ENCODE measurements at places on chromosomes 3 and 15.
A peak's percentile ranks its signal among the peaks of the same experiment; 100 is the strongest.

GRCh38 chr3:11654166-11654565 lies 10.5 kb upstream of the VGLL4 start:
- DNase-seq, result no peak

- no peak for DNase-seq
Observed at GRCh38 chr3:44030687-44031305, 210.9 kb upstream of the TOPAZ1 start.

DNA sequence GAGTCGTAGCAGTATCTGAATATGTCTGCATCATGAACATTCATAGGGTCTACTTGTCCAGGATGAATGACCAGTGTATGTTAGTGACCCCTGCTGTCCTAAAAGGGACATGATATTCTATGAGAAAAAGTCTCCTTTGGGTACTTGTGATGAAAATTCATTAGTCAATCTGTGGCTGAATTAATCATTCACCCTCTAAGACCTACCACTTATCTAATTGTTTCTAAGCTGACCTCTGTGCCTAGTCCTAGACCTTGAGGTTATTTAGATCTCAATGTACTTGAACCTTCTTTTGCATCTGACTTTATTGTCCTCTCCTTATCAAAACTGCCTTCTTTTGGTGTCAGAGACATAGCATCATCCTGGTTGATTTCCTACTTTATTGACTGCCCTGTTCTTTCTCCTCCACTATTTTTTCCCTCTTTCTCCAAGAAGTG lies 799.3 kb downstream of the DIPK2A start:
- no peak for DNase-seq

DNA sequence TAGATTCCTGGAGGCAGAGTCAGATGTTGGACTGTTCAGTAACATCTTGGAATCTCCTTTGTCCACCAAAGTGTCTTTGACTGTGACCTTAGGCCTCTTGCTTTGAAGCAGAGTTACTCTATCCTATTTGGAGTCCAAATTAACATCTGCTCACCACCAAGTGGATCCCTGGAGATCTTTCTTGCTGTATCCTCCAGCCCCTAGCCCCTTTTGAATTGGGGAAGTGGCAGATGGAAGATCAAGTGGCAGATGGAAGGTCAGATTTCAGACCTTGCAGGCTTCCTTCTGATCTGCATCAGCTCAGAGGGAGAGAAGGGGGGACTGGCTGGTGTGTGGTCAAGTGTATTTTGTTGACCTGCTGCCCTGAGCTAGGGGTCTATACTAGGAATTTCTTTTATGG lies 125.0 kb upstream of the ROPN1 start:
- DNase-seq, result no peak

DNA sequence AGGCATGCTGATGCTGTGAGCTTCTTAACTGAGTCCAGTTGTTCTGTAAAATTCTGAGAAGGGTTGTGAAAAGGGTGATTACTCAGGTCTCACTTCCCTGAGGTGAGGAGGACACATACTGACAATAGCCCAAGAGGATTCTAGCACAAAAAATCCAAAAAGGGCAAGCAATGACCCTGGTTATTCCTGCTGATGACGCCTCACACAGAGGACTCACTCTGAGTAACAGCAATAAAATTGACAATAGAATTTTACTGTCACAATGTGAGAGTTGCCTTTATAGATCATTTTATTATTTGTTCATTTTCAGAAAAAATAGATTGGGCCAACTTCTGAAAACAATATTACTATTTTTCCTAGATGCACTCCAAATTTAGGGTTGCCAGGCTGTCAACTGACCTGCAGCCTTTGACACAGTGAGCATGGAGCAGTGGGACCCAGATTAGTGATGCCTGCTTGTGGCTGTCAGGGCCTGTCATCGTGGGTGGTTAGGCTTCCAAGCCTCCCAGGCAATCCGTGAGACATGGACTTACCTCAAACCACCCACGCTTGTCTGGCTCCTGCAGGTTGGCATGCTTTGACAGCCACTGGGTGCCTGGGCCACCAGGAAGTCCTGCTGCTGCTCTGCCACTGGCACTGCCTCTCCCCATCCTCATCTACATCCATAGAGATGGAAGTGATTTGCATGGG lies 396.0 kb upstream of the THBS1 start:
- no peak for DNase-seq

- peak; percentile 60 for DNase-seq
Observed at GRCh38 chr3:157159037-157159761, 748 bp downstream of the CCNL1 start.

DNA sequence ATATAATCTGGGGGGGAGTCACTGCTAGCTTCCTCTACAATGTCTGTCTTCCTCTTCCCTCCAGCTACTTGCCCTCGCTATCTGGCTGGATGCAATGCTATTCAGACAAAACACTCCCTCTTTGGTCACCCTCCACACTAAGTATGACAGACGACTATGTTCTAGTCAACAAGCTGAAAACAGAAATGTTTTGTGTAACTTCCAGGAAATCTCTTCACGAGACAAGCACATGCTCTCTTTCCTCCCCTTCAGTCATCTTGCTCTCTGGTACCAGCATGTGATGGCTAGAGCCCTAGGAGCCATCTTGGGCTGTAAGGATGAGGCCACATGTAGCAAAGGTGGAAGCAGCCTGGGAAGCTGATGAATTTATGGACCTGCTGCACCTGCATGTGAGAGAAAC lies 151.3 kb downstream of the ARRDC4 start:
- no peak for DNase-seq

GRCh38 chr3:12342151-12342550 lies 53.3 kb downstream of the PPARG start:
- DNase-seq, result no peak

- no peak for DNase-seq
Observed at GRCh38 chr3:156787926-156788663, 38.1 kb upstream of the LEKR1 start.

GRCh38 chr15:63233667-63234423 lies 43.6 kb upstream of the APH1B start:
- no peak for DNase-seq

DNA sequence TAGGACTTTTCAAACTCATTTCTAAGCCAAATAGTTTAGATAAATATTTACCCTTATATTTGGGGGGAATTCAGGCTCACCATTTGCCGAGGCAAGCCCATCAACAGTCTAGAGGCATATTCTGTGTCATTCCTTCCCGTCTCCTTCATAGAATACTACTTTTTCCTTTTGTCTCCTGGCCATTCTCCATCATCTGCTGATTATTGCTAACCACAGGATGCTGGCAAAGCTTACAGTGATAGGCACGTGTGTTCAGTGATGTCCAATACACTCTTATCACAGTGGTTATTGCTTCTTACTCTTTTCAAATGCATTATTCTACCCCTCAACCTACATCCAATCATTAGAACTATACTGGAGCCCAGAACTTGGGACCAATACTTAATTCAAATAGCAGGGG lies 130.6 kb upstream of the ZBED2 start:
- DNase-seq, result no peak

DNA sequence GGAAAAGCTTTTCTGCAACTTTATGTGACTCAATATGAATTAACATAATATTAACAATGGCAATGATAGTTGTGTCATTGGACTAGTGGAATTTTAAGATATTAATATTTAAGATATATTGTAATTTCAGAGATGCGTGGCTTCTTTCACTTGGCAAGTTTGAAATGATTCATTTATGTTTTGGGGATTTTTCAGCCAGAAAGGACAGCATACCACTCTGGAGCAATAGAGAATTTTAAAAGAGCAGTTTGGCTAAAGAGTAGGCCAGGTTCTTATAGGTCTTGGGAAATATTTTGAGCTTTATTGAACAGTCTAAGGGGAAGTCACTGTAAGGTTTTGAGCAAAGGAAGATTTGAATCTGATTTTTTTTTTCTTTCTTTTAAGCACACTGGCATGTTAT lies 16.5 kb downstream of the GMPS start:
- DNase-seq, result no peak

- DNase-seq, result no peak
Observed at GRCh38 chr3:156615592-156616173, 58.7 kb upstream of the TIPARP start.

GRCh38 chr3:72454441-72454840 lies 393.8 kb downstream of the SHQ1 start:
- no peak for DNase-seq

GRCh38 chr3:139263798-139264197 lies 80.0 kb upstream of the MRPS22 start:
- DNase-seq, result no peak

- no peak for DNase-seq
Observed at GRCh38 chr3:159635047-159635641, 353.5 kb upstream of the IL12A start.

- no peak for DNase-seq
Observed at GRCh38 chr15:42723068-42723467, 13.9 kb downstream of the CDAN1 start.

GRCh38 chr15:60908332-60908731 lies 320.8 kb downstream of the RORA start:
- DNase-seq, result no peak

DNA sequence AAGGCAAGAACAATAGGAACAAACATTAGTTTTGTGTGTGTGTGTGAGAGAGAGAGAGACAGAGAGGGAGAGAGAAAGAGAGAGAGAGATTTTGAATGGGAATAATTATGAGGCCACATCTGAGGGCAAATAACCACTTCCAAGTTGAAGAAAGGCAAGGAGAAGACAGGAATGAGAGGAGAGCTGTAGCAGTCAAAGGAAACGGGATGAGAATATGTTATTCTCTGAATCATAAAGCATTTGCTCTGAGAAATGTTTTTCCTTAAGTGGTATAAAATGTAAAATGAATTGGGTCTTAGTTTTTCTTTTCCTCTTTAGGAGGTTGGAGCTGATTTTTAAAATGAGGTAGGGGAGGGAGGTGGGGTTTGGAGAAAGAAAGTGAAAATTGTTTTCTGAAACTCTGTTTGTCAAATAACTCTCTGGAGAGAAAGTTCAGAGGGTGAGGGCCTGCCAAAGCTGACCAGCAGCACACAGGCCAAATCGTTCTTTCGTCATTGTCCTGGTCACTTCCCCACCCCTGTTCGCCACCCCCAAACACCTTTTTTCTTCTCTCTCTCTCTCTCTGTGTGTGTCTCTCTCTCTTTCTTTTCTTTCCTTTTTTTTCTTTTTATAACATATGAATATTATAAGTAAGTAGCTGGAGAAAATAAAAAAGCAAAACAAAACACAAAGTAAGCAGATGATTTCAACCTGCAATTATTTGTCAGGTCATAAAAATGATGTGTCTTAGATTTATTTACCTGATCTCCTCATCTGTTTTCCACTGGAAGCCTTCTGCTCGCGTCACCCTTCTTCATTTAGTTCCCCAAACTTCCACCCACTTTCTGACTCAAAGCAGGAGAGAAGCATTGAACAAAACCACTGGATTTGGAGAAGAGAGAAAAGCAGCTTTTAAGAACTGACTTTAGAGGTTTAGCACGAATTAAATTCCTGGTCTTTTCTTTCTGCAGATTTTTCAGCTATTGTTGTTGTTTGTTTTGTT lies 110.6 kb downstream of the LPP start:
- no peak for DNase-seq

DNA sequence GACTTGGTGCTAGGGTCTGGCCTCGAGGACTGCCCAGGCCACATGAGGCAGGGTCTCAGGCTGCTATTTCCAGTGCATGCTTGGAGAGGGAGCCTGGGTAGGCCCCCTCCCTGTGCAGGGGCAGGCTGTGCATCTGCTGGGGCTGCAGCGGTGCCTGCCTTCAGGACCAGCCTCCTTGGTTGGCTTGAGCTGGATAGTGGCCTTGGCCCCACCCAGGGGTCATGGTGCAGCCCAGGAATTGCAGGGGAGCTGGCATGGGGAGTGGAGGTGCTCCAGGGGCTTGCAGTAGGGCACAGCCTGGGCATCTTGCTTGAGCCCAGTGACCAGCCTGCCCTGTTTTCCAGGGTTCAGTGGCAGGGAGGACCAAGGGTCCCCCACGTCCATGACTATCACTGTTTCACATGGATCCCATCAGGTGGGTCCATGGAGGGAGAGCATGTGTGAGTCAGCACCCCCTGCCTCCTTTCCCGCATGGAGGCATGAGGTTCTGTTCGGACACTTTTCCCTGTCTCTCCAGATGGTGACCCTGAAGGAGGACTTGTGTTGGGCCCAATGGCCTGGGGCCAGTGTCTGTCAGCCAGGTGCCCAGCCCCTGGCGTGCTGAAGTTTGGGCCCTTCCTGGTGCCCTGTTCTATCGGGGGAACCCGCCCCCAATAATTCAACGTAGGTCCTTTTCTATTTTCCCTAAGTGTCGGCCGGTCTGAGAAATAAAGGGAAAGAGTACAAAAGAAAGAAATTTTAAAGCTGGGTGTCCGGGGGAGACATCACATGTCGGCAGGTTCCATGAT lies 218.6 kb downstream of the SNRPN start:
- no peak for DNase-seq

DNA sequence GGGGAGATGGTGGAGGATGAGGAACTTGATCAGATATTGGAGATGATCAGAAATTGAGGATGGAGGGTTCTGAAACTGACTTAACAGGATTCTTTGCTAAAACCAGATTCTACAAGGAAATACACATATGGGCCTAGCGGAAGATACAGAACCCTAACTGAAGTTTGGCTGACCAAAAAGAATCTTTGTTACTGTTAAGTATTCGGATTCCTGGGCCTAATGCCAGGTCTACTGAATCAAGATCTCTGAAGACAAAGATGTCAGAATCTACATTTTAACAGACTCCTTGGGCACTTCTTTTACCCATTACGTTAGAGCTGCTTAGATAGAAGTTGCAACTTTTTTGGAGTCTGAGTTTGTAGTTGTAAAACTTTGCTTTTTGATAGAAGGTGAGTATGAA lies 137.7 kb downstream of the FNDC3B start:
- no peak for DNase-seq

DNA sequence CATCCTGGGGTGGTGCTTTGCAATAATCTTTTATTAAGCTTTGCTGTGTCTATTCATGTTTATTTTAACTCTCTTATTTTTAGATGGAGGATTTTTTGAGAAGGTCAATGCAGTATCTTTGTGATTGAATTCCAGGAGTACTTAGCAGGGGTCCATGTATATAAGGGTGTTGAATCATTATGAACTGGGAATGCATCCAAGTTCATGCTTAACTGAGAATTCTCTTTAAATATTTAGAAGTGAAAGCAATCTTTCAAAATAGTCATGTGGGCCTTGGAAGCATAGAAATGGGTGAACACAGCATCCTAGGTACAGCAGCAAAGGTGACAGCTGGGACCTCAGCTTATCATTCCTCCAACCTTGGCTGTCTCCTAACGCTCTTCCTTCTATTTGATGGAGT lies 27.3 kb downstream of the SPTSSB start:
- DNase-seq, result no peak

- no peak for DNase-seq
Observed at GRCh38 chr3:100975714-100976113, 17.5 kb downstream of the ABI3BP start.

GRCh38 chr3:189121092-189121491 lies 50.7 kb upstream of the TPRG1 start:
- DNase-seq, result no peak

DNA sequence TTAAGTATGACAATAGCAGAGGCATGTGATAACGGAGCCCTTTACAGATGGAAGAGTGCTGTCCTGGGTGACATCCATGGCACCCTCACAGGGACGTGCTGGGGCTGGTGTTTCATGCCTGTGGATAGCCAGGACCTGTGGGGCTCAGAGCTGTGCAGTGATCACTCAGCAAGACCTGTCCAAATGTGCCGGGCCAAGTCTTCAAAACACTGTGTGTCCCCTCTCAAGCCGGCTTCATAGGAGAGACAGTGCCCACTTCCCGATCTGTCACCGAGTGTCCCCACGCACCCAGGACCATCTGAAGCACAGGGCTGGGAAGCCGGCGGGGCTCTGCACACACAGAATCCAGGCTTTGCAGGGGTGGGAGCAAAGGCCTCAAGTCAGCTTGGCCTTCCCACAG lies 217.2 kb upstream of the IGF1R start:
- no peak for DNase-seq

GRCh38 chr3:13163848-13164382 lies 90.7 kb upstream of the IQSEC1 start:
- no peak for DNase-seq

GRCh38 chr15:39998511-39999077 lies 40.4 kb downstream of the SRP14 start:
- no peak for DNase-seq
